Natural killer cell treated with Interleukin-12 subunit alpha and Interleukin-12 subunit beta and Interleukin-15 and Interleukin-18, amount 100 ng/mL, for 72 hours (primary cell): ENCODE measurements at places on chromosomes 16 and 17.

- no peak for DNase-seq
Observed at GRCh38 chr16:85330006-85330693, 217.9 kb upstream of the CIBAR2 start.

- DNase-seq, result no peak
Observed at GRCh38 chr16:79276501-79276900, 324.0 kb downstream of the MAF start.

DNA sequence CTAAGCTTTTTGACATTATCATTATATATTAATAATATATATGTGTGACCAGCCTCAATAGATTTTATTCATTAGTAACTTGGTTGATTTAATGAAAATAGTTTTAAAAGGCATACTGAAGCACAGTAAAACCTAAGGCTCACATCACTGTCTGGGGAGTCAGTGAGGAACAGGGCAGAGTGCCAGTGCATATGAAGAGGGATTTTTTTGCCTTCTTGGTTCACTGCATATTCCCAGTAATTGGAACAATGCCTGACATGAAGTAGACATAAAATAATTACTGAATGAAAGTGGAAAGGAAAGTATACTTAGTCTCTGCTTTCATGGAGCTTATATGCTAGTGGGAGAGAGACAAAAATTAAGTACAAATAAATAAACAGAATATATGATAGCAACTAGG, 81.1 kb downstream of the FTO start:
- DNase-seq, result no peak

- DNase-seq, result no peak
Observed at GRCh38 chr16:73011926-73012325, 36.0 kb downstream of the ZFHX3 start.

GRCh38 chr16:11236461-11237254, 19.3 kb downstream of the SOCS1 start:
- peak; percentile 68 for DNase-seq

- peak; percentile 97 for DNase-seq
Observed at GRCh38 chr16:4766875-4767628, at the start of gene ZNF500. ZNF500 (minus strand) TSS chr16:4767162; CDS start chr16:4765978, 1,184 bp downstream.

- DNase-seq, result no peak
Observed at GRCh38 chr17:63649813-63650212, 27.6 kb downstream of the MAP3K3 start.

- DNase-seq, result peak; percentile 92
Observed at GRCh38 chr16:30651124-30652004, 604 bp downstream of the PRR14 start.

- DNase-seq, result no peak
Observed at GRCh38 chr17:44887971-44888954, 11.0 kb downstream of the EFTUD2 start.

- no peak for DNase-seq
Observed at GRCh38 chr16:10067406-10067805, 114.8 kb downstream of the GRIN2A start.

GRCh38 chr16:73163238-73163815, 115.4 kb upstream of the ZFHX3 start:
- DNase-seq, result no peak

DNA sequence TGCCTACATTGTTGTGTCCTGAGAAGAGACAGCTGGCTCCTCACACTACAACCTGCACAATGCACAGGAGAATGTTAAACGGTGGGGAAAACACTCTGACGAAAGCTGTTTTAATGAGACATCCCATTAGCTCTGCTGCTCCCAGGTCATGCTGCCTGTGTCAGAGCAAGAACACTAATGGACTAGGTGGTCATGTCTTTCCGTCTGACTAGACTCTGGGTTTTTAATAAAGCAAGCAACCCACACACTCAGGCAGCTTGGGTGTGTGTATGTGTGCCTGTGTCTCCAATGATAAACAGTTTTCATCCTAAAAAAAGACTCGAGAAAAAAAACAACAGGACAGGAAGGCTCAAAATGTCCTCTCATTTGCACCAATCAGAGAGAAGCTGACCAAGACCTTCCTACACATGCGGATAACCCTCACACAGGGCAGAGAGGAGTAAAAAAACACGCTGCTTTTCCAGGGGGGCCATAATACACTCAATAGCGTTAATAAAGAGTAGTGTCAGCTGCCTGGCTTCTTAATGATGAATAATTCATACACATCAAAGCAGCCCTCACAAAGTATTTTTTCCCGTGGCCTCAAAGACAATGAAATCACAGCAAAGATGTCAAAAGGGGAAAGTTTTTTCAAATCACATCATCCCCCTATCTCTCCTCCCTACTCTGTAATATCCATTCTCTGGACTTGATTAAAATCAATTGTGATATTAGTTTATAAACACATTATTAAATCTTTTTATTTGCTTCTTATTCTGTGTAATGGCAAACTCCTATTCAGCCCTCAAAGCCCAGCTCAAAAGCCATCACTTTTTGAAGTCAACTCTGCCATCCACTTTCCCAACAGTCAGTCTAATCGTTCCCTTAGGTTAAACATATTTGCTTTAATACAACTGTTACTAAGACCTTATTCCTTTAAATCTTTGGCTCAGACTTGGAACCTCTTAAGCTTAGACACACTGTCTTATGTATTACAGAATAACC, 244.2 kb upstream of the CDH11 start:
- DNase-seq, result no peak

DNA sequence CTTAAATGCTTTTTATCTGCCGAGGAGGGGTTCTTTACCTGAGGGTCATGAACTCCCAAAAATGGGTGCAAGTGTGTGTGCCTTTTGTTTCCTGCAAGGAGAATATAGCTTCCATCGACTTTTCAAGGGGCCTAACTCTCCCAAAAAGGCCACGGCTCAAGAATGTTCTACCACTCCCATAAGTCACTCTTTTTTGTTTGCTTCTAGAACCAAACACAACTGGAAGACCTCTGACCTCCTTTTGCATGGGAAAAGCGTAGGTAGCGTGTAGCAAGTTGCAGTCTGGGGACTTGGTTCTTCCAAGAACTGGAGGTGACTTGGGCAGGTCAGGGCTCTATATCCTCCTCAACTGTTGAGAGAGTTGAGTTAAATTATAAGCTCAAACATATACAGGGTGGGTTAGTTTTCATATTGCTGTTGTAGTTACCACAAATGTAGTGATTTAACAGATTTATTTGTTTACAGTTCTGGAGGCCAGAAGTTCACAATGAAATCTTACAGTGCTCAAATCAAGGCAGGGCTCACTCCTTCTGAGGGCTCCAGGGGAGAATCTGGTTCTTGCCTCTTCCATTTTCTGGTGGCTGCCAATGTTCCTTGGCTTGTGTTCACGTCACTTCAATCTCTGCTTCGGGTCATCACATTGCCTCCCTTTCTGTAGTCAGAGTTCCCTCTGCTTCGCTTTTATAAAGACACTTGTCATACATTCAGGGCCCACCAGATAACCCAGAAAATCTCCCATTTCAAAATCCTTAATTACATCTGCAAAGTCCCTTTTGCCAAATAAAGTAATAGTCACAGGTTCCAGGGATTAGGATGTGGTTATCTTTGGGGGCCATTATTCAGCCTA, 1.4 kb downstream of the TMEM97 start:
- DNase-seq, result no peak

DNA sequence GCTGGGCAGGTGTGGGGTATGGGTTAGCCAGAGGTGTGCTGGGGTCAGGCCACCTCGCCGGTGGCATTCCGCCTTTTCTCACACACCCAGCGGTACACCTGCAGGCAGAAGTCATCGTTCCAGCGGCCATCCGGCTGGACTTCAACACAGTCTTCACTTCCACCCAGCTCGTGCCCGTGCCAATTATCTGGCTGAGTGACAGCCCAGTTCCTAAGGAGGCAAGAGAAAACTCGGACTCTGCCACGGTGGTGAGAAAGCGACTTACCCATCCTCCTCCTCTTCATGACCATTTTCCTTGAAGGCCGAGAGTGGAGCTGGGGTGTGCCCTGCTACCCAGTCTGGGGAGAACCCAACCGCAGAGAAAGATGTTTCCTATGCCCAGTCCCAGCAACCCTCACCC, 13.1 kb downstream of the ASGR2 start:
- DNase-seq, result no peak

GRCh38 chr16:5315914-5316313, 218.3 kb upstream of the EEF2KMT start:
- DNase-seq, result no peak

GRCh38 chr17:68591583-68591982, 9.6 kb downstream of the FAM20A start:
- no peak for DNase-seq

- no peak for DNase-seq
Observed at GRCh38 chr16:84194470-84195200, 3.7 kb downstream of the ADAD2 start.

- DNase-seq, result no peak
Observed at GRCh38 chr16:75868636-75869632, 142.6 kb upstream of the CPHXL start.

DNA sequence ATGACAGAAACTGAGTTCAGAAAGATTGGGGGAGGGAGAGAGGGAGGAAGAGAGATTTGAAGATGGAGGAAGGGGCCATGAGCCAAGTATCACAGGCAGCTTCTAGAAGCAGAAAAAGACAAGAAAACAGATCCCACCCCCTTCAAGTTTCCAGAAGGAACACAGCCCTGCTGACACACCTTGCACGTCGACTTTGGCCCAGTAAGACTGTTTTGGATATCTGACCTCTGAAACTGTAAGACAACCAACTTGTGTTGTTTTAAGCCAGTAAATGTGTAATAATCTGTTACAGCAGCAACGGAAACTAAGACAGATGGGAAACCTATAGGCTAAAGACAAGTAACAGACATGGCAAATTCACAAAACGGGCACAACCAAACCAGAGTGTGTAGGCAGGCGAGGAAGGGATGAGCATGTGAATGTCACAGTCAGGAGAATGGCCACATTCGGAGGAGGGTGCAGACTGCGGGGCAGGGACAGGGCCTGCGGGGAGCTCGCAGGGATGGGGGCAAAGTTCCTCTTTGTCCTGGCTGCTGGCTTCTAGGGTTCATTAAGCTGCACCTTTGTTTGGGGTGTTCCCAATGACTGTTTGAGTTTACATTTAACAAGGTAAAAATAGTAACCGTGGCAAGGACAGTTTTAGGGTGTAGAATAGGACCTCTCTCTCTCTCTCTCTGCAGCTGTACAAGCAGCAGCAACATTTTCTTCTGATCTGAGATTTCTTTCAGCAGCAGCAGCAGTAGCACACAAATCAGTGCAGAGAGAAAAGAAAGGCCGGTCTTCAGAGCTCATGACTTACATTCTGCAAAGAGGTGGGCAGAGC, 18.3 kb upstream of the ATP2C2 start:
- no peak for DNase-seq

GRCh38 chr16:81816793-81817210, 37.7 kb downstream of the PLCG2 start:
- no peak for DNase-seq

GRCh38 chr17:39916918-39917317, 1.5 kb downstream of the GSDMB start:
- DNase-seq, result no peak

- DNase-seq, result no peak
Observed at GRCh38 chr16:3460121-3460520, 16.6 kb downstream of the NAA60 start.

DNA sequence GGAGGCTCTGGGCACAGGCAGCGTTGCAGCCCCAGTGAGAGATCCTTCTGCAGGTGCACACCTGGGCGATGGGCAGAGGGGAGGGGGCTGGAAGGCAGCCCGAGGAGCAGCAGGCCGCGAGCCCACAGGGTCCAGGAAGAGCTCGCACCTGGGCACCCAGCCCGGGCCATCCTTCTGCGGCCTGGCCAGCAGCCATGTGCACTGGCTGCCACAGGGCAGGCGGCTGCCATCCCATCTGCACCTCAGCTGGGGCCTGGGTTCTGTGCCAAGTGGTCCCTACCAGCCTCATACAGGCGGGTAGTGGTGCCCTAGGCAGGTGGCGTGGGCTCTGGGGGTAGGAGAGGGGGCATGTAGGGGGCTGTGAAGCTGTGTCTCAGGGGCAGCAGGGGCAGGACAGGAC, 197.2 kb downstream of the RBFOX3 start:
- DNase-seq, result no peak

- no peak for DNase-seq
Observed at GRCh38 chr17:76437467-76438402, 15.2 kb downstream of the UBE2O start.

DNA sequence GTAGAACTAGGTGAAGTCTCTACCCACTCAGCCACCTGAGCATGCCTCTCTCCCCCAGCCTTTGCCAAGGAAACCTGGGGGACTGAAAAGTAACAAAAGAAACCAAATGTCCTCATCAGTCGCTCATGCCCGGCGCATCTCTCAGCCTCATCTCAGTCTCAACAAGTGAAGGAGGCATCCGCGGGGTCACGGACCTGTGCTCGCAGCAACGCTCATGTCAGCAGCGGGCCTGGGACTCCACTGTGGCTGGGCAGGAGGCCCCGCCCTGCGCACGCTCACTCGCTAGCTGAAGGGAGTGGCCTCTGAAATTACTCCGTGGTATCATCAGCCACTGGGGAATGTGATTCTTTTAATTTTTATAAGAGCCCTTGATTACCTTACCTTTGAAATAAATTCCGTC, 31.3 kb downstream of the MAP1LC3B start:
- DNase-seq, result no peak

DNA sequence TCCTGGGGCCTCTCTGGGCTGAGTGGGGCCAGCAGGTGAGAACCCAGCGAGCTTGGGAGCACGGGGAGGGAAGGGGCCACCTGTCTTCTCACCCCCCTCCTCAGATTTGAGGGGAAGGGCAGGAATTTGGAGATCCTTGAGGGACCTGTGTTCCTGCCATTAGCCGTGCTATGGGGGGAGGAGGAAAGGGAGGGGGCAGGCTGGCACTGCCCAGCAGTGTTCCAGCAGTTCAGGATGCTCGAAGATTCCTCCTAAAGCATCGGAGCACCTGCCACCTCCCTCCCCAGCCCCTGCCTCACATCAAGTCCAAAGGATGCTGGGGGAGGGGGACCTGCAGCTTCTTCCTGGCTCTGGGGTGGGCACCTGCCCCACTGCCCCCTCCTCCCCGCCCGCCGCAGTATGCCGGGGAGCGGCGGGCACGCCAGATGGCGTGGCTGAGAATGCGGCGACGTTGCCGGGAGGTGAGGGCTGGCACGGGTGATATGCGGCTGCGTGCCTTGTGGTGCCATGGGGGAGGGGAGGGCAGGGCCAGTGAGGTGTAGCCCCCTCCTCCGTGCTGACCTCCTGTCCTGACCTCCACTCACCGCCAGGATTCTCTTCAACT, 4.7 kb upstream of the NEUROD2 start:
- DNase-seq, result no peak

- DNase-seq, result no peak
Observed at GRCh38 chr16:3977376-3977775, 96.9 kb upstream of the CREBBP start.

- DNase-seq, result no peak
Observed at GRCh38 chr16:62751218-62751617, 715.0 kb upstream of the CDH8 start.
